ENCODE measurements at places on chromosomes 4 and X.

DNA sequence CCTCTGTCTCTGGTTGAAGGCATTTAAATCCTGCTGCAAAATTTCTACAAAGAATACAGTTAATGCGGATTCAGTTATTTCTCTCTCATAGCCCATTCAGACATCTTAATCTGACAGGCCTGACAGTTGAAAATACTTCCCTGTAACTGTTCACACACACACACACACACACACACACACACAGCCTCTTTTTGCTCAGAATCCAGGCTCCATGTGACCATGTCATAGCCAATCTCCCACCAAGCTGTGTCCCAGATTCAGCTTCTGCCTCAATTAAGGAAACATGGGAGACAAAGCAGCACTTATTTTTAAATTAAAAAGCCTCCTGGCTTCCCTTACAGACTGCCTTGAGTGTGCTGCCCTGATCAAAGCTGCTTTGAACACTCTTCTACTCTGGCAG is 49.3 kb upstream of the EFHC2 start:
- no peak for DNase-seq

- DNase-seq = no peak
These were observed 926.9 kb downstream of the FAT4 start for GRCh38 chr4:126241634-126242033.

- no peak for DNase-seq
These were observed 264.5 kb upstream of the EMCN start for GRCh38 chr4:100782356-100782755.

- DNase-seq = peak; percentile 50
These were observed 51.4 kb upstream of the GABRA2 start for GRCh38 chr4:46441136-46441859.

GRCh38 chr4:169492436-169493163 is 119.8 kb downstream of the NEK1 start:
- DNase-seq = peak; percentile 43

- DNase-seq = peak; percentile 23
These were observed 694 bp downstream of the PDS5A start for GRCh38 chr4:39976945-39977488.

DNA sequence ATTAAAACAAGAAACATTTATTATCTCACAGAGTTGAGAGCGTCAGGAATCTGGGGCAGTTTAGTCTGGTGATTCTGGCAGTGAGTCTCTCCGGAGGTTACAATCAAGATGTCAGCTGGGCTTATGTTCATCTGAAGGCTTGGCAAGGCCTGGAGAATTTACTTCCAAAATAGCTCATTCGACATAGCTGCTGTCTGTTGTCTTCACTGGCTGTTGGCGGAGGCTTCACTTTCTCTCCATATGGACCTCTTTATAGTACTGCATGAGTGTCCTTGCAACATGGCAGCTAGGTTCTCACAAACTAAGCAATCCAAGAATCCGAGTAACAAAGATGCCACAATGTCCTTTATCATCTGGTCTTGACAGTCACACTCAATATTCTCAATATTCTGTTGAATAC is 70.2 kb upstream of the ADGRL3 start:
- DNase-seq = no peak

DNA sequence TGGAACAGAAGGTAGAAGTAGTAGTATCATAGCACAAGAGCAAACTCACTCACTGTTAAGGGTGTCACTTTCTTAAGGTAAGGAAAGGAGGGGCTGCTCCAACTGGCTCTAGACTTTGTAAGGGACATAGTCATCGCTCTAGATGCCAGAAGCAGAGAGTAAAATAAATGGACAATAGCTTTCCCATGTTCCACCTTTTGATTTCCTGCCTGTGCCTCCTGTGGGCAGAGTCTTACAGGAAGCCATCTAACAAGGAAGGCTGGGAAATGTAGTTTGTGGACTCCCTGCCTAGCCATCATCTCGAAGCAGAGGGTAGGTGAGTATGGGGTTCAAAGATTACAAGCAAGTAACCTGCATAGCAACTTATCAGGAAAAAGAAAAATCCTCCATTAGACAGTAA is 1.7 kb upstream of the METTL14 start:
- DNase-seq = no peak

DNA sequence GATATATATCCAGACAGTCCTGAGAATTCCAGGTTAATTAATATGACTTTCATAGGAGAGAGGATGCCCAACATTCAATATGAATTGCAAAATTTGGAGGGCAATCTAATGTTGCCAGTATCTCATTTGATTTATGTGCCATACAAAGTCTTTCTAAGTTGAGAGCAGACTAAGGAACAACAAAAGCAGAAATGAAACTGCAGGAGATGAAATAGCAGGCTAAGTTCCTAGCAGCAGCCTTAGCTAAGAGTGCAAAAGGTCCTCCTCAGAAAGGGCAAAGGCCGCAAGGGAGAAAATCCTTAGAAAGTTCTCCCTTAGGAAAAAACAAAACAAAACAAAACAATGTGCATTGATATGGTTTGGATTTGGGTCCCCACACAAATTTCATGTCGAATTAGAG is 602.9 kb upstream of the HTR2C start:
- no peak for DNase-seq

GRCh38 chr4:136925203-136925602 is 607.1 kb downstream of the PCDH18 start:
- DNase-seq = no peak

DNA sequence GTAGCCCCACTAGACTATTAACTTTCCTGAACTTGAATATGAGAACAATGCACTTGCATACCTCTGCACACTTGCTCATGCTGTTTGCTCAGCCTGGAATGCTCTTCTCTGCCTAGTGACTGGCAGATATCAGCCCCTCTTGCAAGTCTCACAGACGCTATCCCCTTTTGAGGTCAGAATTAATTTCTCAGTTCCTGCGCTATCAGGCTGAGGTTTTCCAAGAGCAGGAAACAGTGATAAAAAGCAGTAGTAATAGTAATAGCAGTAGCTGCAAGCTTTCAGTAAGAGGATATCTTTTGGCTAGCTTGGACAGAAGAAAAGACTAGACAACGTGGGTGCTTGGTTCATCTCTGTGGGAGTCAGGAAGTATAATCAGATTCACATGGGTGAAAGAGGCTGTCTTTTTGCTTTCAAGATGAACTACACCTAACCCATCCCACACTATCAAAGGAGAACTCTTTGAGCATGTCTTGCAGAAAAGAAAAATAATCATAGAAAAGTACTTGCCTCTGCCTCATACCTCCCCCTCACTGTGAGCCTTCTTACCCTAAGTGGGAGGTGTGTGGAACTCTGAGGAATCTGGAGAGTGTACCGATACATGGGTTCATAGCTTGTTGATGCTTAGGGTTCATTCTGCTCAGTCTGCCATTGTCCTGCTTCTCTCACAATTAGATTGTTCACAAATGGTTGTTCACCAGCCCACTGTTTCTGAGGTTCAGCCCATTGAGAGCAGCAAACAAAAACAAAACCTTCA is 11.3 kb upstream of the DRP2 start:
- peak; percentile 65 for DNase-seq

GRCh38 chr4:28523681-28524190 is 1663.1 kb downstream of the STIM2 start:
- DNase-seq = no peak

GRCh38 chr4:48467442-48467841 is 15.7 kb upstream of the SLC10A4 start:
- DNase-seq = no peak

DNA sequence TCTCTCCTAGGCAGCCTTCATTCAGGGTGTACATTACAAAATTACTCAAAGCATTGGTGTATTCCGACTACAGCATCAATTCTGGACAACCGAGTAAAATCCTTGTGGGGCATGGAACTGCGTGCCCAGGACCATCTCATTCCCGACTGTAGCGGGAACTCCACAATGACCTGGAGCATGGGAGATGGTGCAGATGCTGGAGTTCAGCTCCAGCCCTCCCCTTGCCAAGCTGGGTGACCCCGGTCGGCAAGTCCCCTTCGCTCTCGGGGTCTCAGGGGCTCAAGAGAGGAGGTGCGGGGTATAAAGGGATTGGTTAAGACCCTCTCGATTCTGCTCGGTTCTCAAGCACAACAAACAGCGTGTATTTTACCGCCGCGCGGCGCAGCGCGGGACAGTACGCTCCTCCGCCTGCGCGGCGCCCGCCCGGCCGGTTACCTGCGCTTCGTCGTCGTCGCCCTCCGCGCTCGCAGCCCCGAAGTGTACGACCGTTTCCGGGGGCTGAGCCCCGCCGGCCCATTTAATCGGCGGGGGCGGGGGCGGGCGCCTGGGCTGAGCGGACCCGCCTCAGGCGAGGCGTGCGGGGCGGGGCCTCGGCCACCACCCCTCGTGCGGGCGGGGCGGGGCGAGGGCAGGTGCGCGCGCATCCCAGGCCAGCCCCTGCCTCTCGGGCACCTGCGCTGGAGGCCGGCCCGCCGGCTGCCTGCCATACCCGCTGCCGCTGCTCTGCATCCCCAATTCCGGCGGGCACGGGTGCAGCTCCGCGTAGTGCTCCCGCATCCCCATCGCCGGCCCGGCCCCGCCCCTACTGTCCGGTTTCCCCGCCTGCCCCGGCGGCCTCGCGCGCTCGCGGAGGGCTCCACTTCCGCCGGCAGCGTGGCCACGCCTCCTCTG is at the start of gene G6PD:
TSS of gene G6PD (minus strand) at position 493 of the 891 bp plus-strand sequence. CDS start 691 bp downstream, outside the sequence.
- DNase-seq = peak; percentile 43

DNA sequence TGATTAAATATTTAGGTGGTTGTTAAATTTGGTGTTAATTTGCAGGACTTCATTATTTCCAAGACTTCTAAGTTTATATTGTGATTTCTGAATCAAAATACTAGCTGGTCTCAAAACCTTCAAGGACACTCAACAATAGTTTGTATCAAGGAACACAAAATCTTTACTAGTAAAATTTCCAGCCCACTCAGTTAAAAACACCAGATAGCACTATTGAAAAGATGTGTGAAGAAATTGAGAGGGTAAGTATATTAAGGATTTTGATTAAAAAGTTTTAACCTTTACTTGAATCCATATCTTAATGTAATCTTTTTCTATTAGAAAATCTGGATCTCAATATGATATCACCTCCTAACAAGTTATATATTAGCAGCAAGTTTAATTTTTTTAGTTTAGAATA is 89.3 kb upstream of the UGT8 start:
- no peak for DNase-seq

DNA sequence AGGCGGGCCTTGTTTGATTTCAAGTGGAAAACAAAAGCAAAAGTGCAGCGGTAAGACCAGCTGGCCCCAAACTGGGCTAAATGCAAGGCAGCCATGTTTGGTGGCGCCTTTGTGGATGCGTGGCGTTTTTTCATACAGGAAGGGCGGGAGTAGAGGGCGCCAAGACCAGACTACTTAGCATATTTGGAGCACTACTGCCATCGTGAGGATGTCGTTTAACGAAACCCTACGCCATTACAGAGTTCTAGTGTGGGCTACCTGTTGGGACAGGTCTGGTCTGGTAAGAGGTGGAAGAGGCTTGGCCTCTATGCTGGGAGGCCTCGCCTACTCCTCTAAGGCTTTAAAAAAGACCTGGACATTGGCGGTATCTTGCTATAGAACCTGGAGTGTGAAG is 230.7 kb upstream of the STK26 start:
- peak; percentile 87 for DNase-seq

- DNase-seq = no peak
These were observed 755.6 kb downstream of the DMD start for GRCh38 chrX:32455704-32456103.

- DNase-seq = no peak
These were observed 60.0 kb upstream of the RAPGEF2 start for GRCh38 chr4:159042868-159043267.

GRCh38 chrX:28847423-28847822 is 260.2 kb downstream of the IL1RAPL1 start:
- peak; percentile 81 for DNase-seq

GRCh38 chrX:67544281-67545035 is 637 bp downstream of the AR start:
- peak; percentile 4 for DNase-seq

DNA sequence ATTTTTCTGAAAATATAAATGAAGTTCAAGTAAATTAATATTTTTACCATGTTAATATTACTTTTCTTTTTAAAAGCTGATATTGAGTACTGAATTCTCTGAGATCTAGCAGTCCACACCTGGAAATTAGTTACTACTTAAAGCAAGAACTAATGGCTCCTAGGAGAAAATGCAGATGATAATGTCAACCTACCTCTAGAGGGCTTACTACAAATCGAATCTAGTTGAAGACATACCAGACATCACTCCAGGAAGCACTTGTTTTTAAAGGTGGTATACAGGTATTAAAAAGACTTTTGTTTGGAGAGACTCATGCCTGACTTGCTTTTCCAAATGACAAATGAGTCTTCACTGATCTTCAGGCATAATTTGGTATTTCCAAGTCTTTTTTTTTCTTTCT is 516.4 kb upstream of the BOD1L1 start:
- DNase-seq = peak; percentile 23

- no peak for DNase-seq
These were observed 89.7 kb upstream of the NDP start for GRCh38 chrX:44062840-44063239.

GRCh38 chr4:108619372-108620100 is 840 bp upstream of the RPL34 start:
- DNase-seq = no peak

DNA sequence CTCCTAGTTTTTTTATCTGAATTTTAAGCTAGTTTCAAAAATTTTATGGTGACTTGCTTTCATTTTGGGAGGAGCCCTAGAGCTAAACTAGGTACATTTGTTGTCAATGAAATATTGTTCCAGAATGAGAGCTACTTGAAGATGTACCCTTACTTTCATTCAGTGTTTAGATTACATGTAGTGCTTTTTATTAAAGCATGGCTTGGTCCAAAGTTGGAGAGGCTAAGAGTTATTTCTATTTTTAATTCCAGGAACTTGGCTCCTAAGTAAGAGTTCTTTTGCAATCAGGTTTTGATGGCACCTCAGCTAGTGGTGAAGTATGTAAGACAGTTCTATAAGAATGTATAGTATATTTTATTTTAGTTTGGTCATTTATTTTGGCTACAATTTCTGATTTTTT is 165.5 kb downstream of the PRR32 start:
- no peak for DNase-seq

- DNase-seq = no peak
These were observed 330.2 kb downstream of the NLGN4X start for GRCh38 chrX:5898463-5898862.

DNA sequence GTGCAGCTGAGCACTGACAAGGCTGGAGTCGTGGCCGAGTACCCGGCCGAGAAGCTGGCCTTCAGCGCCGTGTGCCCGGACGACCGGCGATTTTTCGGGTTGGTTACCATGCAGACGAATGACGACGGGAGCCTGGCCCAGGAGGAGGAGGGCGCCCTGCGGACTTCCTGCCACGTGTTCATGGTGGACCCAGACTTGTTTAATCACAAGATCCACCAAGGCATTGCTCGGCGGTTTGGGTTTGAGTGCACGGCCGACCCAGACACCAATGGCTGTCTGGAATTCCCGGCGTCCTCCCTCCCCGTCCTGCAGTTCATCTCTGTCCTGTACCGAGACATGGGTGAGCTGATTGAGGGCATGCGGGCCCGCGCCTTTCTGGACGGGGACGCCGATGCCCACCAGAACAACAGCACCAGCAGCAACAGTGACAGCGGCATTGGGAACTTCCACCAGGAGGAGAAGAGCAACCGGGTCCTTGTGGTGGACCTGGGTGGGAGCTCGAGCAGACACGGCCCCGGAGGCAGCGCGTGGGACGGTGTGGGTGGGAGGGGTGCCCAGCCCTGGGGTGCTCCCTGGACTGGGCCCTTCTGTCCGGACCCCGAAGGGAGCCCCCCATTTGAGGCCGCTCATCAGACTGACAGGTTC is 24.3 kb downstream of the RGS12 start:
- no peak for DNase-seq

All from iris pigment epithelial cell (primary cell).